ENCODE measurements at places on chromosomes 13 and 19.

DNA sequence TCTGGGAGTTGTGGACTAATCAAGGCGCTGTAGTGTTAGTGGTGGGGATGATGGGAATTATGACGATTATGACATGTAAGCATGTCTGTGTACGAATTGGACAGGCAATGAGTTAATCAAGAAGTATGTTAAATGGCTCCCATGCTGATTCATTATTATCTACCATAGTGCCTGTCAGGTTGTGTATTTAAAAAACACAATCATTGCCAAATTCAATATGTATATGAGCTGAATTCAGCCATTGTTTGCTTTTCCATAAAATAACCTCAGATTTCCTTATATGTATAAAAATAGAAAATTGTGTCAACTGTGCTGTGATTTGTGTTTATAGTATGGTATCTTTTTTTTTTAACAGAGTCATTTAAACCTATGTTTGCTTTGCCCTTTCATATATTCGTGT, 37.1 kb downstream of the PCCA start:
- no peak for DNase-seq

DNA sequence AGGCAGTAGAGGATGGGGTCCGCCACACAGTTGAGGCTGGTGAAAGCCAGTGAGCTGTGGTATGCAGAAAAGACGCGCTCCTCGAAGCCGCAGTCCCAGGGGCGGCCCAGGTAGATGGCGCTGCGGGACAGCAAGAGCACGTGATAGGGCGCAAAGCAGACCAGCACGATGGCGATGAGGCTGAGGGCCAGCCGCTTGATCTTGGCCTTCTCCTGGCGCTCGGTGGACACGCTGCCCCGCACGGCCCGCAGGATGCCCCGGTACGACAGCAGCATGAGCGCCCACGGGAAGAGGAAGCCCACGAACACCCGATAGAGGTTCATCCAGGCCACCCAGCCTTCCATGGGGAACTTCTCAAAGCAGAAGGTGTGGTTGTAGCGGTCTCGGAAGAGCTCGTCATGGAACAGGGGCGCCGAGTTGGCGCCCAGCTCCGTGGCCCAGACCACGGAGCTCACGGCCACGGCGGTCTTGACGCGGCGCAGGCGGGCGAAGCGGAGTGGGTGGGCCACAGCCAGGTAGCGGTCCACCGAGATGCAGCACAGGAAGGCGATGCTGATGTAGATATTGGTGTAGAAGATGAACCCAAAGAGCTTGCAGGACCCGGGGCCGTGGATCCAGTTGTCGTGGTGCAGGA, 6.5 kb upstream of the OPA3 start:
- peak; percentile 12 for DNase-seq

- DNase-seq, result no peak
Measured at GRCh38 chr19:34618410-34618809, 58.5 kb downstream of the SCGB2B2 start.

- DNase-seq, result no peak
Measured at GRCh38 chr19:4980067-4980466, 11.2 kb downstream of the KDM4B start.

GRCh38 chr19:40348961-40349507, 539 bp downstream of the PLD3 start:
- DNase-seq, result peak; percentile 20

DNA sequence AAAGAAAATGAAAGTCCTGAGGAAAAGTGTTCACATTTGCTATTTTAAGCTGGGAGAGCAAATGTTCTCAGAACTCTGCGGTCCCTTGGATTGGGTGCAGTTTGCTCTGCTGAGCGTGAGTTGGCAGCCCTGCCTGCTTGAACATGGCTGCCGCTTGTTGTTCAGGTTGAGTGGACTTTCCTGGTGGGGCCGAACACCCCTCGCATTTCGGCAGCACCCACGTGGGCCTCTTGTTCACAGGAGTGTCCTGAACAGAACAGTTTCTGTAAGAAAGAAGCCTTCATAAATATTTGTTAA, 10.8 kb upstream of the RNF113B start:
- DNase-seq, result no peak

Data from NCI-H1092 treated with DMSO at 0.1 percent for 48 hours (cell line).